ENCODE measurements at places on chromosomes 3 and 15.

GRCh38 chr3:3685721-3686120, 113.5 kb upstream of the LRRN1 start:
- no peak for DNase-seq

GRCh38 chr3:51621091-51621892, 49.8 kb upstream of the TEX264 start:
- no peak for DNase-seq

DNA sequence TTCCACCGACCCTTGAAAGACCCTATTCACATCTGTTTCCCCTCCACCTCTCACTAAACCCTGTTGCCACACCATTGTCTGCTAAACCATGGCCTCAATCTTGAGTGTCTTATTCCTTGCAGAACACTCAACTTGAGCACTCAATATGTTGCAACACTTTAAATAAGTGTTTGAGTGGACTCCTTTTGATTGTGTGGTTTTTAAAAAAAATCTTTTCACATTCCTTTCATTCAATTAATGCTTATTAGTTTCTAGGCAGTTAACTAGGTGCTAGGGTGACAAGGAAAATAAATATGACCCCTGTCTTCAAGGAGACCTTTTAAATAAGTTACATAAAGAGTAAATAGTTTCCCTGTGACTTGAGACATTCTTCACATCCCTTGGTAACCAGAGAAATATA, 13.3 kb upstream of the HHLA2 start:
- no peak for DNase-seq

DNA sequence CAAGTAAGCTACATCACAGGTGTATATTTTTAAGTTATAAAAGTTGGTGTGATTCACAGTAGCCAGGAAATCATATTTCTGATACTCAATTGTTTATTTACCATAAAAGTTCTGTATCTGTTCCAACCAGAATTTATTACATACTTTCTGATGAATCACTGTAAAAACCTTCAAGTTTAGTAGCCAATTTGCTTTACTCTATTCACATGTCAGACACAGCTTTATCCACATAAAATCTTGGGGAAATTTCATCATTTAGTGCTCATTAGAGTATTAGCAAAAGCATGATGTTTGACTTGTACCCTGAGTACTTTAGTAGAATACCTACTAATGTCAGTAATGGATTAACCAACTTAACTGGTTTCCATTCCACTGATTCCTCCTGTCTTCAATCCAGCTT, 249.8 kb downstream of the POLQ start:
- DNase-seq: no peak

GRCh38 chr3:72627271-72627670, 221.0 kb downstream of the SHQ1 start:
- DNase-seq: no peak

DNA sequence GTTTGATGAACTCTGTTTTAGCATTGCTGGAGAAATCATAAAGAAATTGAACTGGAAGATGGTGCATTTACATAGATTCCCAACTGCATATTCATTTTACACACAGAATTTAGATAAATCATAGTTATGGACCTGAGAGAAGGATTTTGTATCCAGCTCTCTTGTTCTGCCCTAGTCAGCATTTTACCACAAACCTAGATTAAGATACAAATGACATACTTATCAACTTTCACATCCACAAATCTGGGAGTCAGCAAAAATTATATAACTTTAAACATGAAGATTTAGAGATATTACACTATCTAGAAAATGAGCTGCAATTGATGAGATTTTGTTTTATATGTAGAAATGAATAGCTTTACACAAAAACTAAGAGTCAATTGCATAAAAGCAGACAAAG, 632.8 kb downstream of the IGSF11 start:
- DNase-seq: no peak

DNA sequence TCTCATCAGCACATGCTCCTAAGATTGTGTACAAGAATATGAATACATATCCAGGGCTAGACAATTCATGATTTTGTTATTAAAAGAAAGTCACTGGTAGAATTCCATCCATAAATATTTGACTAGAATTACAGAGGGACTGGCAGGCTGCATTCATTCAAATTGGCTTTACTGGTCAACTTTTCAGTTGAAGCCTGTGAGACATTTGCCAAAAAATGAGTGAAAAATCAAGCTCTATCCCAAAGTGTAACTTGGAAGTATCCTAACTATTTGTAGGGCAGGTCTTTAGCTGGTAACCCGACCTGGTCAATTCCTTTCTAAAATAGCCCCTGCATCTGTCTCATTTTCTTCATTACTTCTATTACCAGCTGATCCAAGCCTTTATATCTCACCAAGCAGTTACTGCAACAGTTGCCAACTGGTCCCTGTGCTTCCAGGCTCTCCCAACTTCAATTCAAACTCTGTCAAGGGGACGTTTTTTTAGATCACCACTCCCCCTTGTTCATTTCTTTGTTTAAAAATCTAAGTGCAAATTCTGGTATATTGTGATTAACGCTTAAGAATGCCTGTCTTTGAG, 173.1 kb upstream of the TBL1XR1 start:
- DNase-seq: no peak

- DNase-seq: no peak
Observed at GRCh38 chr15:38398134-38398533, 55.8 kb upstream of the FAM98B start.

- DNase-seq: no peak
Observed at GRCh38 chr15:39785841-39786240, 3.2 kb upstream of the FSIP1 start.

GRCh38 chr15:51172193-51172592, 77.5 kb upstream of the TNFAIP8L3 start:
- DNase-seq: no peak

GRCh38 chr3:114480442-114480841, 186.6 kb downstream of the TIGIT start:
- DNase-seq: no peak

DNA sequence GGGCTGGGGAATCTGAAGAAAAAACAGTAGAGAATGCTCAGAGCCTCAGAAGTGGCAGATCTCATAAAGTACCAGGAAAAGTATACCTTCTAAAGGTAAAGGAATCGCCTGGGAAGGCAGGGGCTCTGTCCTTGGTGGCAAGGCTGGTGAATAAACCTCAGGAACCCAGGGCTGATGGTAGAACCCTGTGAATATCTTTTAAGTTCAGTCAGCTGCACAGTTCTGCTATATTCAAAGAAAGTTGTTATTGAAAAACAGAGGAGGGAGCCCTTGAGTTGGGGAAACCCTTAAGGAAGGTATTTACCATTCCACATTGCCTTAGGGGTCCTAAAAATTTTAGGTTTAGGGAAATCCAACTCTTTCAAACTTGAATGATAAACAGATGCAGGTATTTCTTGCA, 31.2 kb downstream of the ZPLD1 start:
- no peak for DNase-seq

DNA sequence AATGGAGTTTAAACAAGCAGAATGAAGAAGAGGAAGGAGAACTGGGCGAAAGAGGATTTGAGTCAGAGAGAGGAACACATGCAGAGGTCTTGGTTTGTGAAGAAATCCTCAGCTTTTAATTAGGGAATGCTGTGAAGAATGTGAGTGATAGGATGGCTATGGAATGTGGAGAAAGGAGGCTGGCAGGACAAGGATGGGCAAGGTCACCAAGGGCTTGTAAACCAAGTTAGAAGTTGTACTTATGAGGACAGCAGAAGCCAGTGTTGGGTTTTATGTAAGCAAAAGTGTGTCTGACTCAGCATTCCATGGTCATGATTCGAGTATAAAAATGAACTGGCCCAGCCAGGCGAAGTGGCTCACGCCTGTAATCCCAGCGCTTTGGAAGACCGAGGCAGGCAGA, 60.0 kb upstream of the IL12A start:
- DNase-seq: no peak

GRCh38 chr3:186440891-186441290, 78.9 kb upstream of the DGKG start:
- DNase-seq: no peak

GRCh38 chr15:32692286-32692685, 25.5 kb upstream of the GREM1 start:
- DNase-seq: no peak

DNA sequence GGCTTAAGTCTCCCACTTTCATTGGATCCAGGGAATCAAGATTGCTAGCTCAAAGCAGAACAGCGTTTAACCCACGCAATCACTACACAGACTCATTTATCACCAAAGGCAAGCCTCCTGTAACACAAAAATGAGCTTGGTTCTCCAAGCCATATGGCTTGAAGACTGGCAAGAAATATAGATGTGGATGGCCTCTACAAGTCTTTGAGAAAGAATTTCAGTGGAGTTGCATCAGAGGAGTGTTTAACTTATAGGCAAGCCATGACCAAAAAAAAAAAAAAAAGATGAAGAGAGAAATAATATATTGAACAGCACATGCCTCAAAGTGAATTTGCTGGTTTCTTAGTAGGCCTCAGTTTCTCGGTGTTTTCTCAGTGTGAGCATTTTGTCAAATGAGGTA, 27.3 kb downstream of the PDZRN3 start:
- no peak for DNase-seq

DNA sequence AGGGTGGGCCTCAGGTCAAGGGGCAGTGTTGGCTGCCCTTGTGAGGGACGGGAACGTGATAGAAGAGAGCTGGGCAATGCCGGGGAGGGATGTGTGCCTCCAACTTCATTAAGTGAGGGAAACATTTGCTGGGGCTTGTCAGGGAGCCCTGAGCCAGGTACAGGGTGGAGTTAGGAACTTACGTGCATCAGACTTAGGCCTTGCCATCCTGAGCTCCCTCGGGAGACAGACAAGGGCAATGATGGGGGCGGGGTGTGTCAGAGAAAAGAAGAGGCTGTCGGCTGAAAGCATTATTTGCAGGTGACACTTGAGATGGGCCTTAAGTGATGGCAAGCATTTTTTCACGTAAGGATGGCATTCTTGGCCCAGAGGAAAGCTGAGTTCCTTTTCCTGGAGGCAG, 1.6 kb downstream of the FAM131A start:
- DNase-seq: no peak

- DNase-seq: no peak
Observed at GRCh38 chr15:37204692-37205091, 104.3 kb upstream of the MEIS2 start.

GRCh38 chr3:152719264-152719663, 115.7 kb upstream of the P2RY1 start:
- DNase-seq: no peak

DNA sequence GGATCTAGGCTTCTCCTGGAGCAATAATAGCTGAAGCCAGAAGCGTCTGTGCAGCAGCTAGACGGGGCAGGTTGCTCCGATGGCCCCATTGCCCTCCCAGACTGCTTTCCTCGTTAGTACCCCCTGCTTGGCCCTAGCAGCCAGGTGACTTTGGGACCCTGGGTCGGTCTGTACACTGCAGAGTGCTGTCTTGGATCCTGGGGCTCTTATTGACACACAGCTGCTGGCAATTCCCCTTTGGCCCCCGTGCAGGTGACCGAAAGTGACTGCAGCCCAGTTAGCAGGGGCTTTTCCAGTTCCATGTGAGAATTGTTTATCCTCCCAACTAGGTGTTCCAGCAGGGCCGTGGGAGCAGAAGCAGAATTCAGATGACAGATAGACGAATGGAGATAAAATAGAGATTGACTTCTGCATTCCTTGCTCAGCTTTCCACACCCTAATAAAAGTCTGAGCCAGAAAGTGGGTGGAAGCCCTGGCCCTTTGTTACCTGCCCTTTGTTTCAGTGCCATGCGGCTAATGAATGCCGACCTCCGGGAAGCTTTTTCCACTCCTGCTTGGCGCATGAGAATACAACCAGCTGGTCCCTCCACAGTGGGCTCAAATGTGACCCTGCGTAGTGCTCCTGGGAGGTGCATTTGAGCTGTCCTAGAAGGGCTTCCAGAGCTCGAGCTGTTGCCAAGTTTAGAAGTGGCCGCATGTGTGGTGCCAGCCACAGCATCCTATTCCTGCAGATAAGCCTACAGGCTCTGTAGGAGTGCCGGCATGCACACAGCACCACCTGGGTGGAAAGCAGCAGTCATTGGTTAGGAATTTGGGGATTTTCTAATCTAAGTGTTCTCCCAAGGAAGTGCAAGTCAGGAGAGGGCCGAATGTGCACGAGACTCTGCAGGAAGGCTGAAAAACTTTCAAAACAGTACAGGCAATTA, 94.4 kb downstream of the SLCO3A1 start:
- DNase-seq: no peak

GRCh38 chr15:57355259-57355658, 21.0 kb upstream of the CGNL1 start:
- DNase-seq: no peak

GRCh38 chr15:66309828-66310227, 16.5 kb downstream of the DIS3L start:
- no peak for DNase-seq

GRCh38 chr15:94587113-94587512, 355.8 kb downstream of the MCTP2 start:
- DNase-seq: no peak

- peak; percentile 16 for DNase-seq
Observed at GRCh38 chr3:36700537-36701248, 63.7 kb downstream of the DCLK3 start.

DNA sequence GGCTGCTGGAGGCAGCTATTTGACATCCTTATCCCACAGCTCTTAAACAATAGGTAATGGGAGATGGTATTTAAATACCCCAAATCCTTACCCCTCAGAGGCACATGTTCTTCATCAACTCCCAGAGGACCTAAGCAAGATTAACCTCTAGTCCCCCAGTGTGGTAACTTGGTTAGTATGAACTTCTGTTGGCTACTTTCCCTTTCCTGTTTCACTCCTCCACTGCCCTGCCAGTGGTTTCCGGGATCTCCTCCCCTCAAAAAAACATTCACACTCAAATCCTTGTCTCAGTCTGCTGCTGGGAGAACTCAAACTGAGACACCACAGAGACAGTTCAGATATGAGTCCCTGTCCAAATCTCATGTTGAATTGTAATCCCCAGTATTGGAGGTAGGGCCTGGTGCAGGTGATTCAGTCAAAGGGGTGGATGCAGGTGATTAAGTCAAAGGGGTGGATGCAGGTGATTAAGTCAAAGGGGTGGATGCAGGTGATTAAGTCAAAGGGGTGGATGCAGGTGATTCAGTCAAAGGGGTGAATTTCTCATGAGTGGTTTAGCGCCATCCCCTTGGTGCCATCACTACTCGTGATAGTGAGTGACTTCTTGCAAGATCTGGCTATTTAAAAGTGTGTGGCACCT, 335.0 kb upstream of the CTNNB1 start:
- DNase-seq: no peak

GRCh38 chr3:167750272-167750971, 14.9 kb downstream of the SERPINI1 start:
- DNase-seq: no peak

- DNase-seq: no peak
Observed at GRCh38 chr3:81251096-81251495, 510.3 kb downstream of the GBE1 start.

Data from stimulated activated CD8-positive, alpha-beta memory T cell treated with anti-CD3 and anti-CD28 coated beads, Interleukin-2, amount 100 ng/mL, for 48 hours (primary cell).